GM23248 (cell line): ENCODE measurements at places on chromosomes 7 and 10. TPM values are rescaled to one million over a fixed set of nuclear protein-coding genes. Genes with fewer than 3 reads are reported as not detected.
A peak's percentile ranks its signal among the peaks of the same experiment; 100 is the strongest.

DNA sequence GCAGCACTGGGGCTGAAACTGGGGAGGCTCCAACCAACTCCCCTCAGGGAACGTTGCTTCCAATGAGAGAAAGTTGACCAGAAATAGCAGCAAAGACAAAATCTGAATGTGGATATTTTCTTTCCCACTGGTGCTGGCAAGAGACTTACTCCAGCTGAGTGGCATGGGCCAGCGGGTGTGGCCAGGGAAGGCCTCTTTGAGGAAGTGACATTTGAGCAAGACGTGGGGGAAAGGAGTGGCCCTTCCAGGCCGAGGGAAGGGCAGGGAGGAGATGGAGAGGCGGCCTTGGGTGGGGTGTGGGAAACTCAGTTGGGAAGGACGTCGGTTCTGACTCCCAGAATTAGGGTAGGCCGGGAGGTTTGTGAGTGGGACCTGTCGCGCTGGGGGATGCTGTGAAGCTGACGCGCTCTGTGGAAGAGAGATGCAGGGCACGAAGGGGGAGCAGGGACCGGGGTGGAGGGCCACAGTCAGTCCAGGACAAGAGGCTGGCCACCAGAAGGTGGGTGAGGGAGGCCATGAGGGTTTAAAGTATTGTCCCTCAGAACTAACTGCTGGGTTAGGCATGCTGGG, 96.7 kb upstream of the IKZF1 start:
- H3K4me1 ChIP-seq = no peaks in the 10 kb centered on the region
- no peaks in the 10 kb centered on the region for H3K36me3 ChIP-seq
- DNase-seq = no peak
- H3K4me3 ChIP-seq = no peak overlapping the region
- H3K27me3 ChIP-seq = peaks cover 5% of the 10 kb centered on the region; the same call in 1 of the 2 replicates

- no peak overlapping the region for H3K4me3 ChIP-seq
- DNase-seq = no peak
- H3K27me3 ChIP-seq = no peaks in the 10 kb centered on the region
- no peaks in the 10 kb centered on the region for H3K4me1 ChIP-seq
- H3K36me3 ChIP-seq = no peaks in the 10 kb centered on the region
- no peak overlapping the region for H3K27ac ChIP-seq
Measured at GRCh38 chr7:138257459-138258196, 181.4 kb downstream of the AKR1D1 start.

DNA sequence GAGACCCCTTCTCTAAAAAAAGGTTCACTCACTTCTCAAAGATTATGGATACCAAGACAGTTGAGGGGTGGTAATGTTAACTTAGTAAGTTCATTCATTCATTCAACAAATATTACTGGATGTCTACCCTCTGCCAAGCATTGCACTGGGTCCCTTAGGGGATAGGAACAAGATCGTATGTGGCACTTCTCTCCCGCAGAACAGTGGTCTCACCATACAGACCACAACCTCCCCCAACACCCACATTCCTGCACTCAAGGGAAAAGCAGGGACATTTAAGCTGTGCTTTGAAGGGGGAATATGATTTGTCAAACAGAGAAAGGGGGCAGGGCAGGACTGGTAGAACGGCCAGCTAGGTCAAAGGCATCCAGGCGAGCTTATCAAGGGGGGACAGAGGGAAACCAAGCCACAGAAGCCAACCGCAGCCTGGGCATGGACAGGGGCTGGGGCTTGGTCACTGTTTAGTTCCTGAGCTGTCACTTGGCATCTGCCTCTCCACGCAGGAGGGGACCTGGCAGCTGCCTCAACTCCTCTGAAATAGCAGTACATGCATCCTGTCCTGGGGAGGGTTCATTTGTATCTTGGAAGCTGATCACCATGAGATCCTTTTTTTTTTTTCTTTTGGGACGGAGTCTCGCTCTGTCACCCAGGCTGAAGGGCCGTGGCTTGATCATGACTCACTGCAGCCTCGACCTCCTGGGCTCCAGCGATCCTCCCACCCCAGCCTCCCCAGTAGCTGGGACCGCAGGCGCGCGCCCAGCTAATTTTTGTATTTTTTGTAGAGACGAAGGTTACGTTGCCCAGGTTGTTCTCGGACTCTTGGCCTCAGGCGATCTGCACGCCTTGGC, 949 bp upstream of the CLIP2 start:
- no peaks in the 10 kb centered on the region for H3K27me3 ChIP-seq
- peak overlapping the region; percentile 71 for H3K4me3 ChIP-seq
- peak; percentile 36 for DNase-seq
- peak overlapping the region; percentile 41; the same call in 1 of the 2 replicates for H3K27ac ChIP-seq

The POU6F2 gene
- total RNA-seq = not detected in 2 replicates
